ENCODE measurements at places on chromosomes 13 and 19.
A peak's percentile ranks its signal among the peaks of the same experiment; 100 is the strongest.

DNA sequence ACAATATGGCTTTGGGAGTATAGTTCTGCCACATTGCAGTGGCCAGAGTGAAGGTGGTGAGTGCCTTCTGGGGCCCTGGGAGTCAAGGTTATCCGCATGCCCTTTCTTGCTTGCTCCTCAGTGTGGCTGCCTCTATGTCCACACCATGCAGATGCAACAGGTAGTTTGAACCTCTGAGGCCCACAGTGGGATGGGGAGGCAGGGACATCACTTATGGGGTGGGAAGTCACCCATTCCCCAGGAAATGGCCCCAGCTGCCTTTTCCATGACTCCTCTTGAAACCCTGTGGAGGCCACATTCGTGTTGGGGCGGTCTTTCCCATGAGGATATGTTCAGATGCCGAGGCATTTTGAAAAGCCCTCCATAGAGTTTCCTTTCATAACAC, 20.0 kb upstream of the ALOX5AP start:
- DNase-seq: no peak

DNA sequence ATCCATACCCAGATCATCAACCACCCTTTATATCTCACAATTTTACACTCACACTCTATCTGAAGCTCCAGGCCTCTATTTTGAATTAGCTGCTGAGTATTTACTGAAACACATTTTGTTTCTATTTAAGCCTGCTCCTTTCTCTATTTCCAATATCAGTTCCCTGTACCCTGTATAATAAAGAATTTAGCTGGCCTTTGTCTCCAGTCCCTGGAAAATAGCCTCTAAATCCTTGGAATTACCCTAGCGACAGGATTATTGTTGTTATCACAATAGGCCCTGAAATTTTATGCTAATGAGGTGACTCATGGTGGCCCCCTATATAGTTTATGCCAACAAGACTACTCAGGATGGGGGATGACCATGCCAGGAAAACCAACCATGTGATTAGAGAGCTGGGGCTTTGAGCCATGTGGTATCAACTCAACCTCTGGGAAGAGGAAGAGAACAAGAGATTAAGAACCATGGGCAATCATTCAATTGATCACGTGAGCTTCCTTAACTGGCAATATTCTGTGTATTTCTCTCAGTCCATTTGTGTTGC, 72.7 kb downstream of the KATNAL1 start:
- DNase-seq: no peak

GRCh38 chr19:56476651-56477428, at the start of gene ZNF667:
Gene ZNF667, minus strand, starts transcription at chr19:56477345. Its CDS starts 14,975 bp downstream, at chr19:56462370.
- DNase-seq: peak; percentile 46

DNA sequence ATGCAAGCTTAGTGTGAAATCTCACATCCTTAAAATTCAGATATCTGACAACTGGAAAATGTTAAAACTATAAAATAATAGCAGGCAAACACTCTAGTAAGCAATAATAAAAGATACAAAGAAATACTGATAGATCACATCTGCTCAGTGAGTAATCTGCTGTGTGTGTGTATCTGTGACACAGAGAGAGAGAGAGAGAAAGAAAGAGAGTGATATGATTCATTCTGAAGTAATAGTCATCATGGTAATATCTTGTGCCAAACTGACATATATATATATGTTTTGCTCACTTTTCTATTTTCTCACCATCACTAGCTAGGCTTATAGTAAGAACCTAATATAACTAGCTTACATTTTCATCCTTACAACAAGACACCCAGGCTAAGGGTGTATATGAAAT, 288.0 kb upstream of the SLITRK6 start:
- no peak for DNase-seq

DNA sequence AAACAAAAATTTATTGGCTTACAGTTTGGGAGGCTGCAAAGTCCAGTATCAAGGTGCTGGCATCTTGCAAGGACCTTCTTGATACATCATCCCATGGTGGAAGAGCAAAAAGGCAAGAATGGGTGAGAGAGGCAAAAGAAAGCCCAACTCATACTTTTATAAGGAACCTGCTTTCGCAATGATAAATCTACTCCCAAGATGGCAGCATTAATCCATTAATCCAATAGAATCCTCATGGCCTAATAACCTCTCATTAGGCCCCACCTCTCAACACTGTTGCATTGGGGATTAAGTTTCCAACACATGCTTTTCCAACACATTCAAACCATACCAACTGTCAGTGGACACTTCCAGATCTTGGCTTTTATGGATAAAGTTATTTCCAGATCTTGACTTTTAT, 48.7 kb upstream of the ZNF507 start:
- no peak for DNase-seq

DNA sequence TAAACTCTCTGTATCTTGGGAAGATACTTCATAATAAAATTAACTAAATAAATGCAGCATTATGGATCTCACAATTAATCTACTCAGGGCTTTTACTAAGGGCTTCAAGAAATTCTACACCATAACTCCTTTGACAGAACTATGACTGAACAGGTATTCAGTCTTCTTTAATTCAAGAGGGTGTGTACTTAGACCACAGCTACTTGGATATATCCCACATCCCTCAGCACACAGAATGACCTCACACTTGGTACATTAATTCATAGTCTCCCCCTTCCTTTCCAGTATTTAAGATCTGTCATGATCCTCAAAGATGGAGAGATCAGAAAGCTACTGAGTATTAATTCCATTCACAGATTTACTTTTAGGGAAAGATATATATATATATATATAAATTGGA, 11.6 kb downstream of the DIAPH3 start:
- DNase-seq: no peak

DNA sequence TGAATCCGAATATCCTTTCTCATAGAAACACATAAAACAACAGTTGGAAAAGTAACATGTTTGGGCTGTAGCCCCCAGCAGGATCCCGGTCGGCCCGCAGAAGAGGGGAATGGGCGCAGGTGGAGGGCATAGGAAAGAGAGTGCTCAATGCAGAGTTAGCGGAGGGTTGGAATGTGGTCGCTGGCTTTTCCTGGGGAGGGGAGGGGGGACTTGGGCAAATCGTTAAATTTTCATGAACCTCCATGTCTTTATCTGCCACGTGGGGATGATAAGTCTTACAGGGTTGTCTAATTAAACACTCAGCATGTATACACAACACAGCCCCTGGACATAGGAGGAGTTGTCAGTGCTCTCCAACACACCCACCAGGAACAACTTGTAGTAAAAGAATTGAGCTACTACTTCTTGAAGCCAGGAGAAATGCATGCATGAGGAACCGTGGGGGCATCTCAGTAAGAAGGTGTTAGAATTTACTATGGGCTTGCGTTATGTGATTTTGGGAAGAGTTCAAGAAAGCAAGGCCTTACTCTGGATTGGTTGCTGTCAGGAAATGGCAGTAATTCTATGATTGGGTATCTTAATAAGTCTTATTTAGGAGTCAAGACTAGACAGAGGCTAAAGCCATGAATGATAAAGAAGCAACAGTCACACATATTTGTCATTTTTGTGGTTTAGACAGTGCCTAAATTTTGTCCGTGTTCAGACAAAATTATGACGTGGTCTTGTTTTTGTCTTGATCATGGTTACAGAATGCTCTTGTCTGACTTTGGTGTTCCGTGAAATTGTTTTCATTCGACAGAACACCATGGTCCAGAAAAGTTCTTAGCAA, 671 bp upstream of the SLC46A3 start:
- peak; percentile 53 for DNase-seq

GRCh38 chr19:36040495-36040894, 7.8 kb upstream of the CLIP3 start:
- DNase-seq: no peak

GRCh38 chr13:82147526-82147925, 1734.7 kb downstream of the SLITRK1 start:
- DNase-seq: no peak

- DNase-seq: no peak
Observed at GRCh38 chr13:91308299-91308698, 39.2 kb upstream of the MIR17HG start.

DNA sequence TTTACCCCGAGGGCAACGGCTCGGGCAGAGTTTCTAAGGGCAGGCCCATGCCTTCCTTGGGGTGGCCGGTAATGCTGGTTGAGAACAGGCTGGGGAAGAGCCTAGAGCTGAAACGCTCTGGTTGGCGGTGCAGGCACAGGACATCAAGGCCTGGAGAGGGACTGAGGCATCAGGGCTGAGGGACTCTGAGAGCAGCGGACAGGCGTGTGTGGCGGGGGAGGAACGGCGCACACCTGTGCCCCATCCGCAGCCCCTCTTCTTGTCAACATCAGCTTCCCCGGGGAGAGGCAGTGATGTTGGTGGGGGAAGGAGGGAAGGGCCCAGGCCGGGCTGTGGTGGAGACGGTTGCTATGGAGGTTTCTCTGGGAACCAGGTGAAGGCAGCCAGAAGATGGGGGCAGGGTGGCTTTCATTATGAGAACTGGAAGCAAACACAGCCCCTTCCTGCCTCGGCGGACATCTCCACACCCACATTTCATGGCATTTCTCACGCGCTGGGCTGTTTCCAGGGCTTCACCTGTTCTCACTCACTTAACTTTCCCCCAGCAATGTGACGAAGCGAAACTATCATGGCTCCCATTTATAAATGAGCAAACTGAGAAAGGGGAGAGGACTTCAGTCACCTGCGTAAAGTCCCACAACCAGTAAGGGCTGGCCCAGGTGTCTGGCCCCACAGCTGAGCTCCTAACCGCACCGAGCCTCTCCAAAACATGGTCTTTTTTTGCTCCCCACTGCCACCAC, 8.2 kb upstream of the ATF5 start:
- no peak for DNase-seq

DNA sequence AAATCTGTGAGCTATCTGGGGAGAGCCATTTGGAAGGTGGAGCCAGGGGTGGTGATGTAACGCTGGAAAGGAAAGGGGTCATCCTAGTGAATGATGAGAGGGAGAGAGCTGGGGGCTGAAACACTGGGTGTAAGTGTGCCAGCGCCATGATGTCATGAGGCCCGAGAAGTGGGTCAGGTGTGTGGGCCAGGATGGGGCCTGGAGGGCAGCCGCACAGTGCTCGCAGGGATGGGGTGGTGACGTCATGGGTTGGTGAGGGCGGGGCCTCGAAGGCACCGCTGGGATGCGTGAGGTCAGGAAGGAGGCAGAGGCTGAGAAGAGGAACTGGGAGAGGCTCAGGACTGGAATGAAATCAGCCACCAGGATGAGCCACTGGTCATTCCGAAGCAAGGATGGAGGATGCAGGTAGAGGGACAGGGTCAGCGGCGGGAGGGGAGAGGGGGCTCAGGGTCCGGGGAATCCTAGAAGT, 4.4 kb downstream of the CCDC61 start:
- no peak for DNase-seq

GRCh38 chr19:49413348-49413747, 9.9 kb downstream of the PTH2 start:
- no peak for DNase-seq

GRCh38 chr19:12665671-12666264, 774 bp downstream of the MAN2B1 start:
- DNase-seq: no peak

GRCh38 chr13:28474491-28475134, 20.3 kb downstream of the FLT1 start:
- no peak for DNase-seq

DNA sequence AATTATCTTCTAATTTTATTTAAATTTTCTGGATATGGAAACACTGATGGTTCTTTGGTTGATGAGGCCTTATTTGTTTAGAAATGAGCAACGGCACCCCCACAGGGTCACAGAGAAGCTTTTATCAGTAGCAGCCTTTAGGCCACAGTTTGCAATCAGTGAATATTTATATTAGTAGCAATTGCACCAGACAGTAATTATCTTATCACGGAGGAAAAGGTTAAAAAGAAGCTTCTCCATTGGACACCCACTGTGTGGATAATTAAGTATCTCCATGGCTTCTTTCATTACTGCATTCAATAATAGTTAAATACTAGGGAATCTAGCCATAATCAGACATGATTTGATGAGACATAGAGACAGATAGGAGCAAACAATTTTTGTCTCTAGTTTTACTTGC, 2099.2 kb upstream of the PCDH20 start:
- no peak for DNase-seq

DNA sequence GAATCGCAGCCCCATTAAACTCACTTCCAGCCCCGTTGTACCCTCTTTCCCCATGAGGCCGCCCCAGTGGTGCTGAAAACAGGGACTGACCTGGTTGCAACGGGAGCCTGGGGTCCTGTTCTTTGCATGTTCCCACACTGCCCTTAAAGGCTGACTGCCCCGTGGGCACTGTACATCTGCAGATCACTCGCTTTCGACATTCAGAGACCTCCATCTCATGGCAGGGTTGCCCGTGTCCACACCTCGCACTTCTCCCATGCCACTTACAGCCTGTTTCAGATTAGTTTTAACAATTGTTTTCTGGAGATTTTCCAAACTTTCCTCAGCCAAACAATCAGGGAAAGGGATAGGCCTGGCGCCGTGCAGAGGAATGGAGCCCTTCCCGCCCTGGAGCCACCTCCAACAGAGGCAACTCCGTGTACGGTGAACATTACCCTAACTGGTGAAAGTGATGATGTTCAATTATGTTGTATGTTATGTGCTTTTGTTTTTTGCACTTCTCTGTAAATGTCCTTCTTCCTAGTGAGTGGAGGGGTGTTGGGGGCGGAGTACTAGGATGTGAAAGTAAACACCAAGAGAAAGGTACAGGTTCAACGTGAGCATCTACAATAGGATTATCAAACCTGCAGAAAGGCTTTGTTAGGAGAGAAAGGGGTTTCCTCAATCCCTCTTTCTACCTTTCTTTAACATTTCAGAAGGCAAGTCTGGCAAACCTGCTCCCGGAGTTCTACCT, 262.8 kb downstream of the FOXO1 start:
- DNase-seq: no peak

- DNase-seq: no peak
Observed at GRCh38 chr13:69580255-69580654, 527.4 kb upstream of the ATXN8OS start.

DNA sequence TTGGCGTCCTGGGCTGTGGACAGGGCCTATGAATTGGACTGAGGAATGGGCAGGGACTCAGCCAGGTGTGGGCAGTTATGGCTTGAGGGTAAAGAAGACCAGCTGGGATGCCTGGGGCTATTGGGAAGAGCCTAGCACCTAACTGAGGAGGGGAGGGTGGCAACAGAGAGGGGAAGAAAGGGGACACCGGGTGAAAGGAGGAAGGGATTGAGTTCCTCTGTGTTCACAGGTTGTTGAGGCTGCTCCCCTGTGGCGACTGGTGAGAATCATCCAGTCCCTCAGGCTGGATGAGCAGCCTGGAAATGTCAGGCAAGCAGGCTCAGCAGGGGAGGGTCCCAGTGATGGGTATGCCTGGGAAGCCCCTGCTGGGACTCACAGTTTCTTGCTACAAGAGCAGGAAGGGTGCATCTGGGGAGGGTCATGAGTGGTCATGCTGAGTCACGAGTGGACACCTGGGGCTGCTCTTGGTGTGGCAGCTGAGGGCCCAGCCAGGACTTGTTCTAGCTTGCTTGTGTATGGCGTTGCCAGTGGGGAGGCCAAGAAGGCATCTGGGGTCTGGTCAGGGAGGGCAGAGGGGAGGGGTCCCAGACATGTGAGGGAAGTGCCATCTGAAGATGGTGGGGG, 1.4 kb downstream of the ZNF324 start:
- DNase-seq: no peak

DNA sequence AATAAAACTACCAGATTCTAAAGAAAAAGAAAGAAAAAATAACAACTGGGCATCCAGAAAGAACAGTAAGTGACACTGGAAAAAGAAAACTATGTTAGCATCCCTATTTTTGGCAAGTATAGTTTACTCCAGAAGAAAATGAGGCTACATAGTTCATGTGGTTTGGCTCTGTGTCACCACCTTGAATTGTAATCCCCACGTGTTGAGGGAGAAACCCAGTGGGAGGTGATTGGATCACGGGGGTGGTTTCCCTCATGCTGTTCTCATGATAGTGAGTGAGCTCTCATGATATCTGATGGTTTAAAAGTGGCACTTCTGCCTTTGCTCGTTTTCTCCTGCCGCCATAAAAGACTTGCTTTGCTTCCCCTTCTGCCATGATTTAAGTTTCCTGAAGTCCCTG, 76.9 kb downstream of the ITGBL1 start:
- DNase-seq: peak; percentile 84

Data from fibroblast of gingiva (primary cell).